ENCODE measurements at places on chromosomes 11 and 22. TPM values are rescaled to one million over a fixed set of nuclear protein-coding genes. Genes with fewer than 3 reads are reported as not detected.

DNA sequence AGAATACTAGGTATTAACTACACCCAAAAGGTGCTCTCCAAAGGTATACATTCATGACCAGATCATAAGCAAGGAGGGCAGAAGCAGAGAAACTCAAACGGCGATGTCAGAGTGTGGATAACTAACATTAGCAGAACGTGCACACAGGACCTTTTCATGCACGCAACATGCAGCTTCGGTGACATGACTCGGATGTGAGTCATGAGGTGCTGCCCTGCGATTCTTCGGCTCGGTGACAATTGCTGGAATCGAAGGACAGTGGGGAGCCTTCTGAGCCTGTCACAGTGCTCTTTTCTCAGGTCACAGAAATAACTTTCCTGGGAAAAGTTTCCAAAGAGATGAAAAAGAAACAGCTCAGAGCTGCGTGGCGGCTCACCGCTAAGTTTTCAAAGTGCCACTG, 418.5 kb upstream of the SYN3 start:
- no peaks in the 10 kb centered on the region for H3K27me3 ChIP-seq
- H3K4me1 ChIP-seq = peaks cover 37% of the 10 kb centered on the region
- no peak overlapping the region for H3K4me3 ChIP-seq
- DNase-seq = peak; percentile 19
- H3K27ac ChIP-seq = peak overlapping the region; percentile 30
- H3K36me3 ChIP-seq = no peaks in the 10 kb centered on the region

DNA sequence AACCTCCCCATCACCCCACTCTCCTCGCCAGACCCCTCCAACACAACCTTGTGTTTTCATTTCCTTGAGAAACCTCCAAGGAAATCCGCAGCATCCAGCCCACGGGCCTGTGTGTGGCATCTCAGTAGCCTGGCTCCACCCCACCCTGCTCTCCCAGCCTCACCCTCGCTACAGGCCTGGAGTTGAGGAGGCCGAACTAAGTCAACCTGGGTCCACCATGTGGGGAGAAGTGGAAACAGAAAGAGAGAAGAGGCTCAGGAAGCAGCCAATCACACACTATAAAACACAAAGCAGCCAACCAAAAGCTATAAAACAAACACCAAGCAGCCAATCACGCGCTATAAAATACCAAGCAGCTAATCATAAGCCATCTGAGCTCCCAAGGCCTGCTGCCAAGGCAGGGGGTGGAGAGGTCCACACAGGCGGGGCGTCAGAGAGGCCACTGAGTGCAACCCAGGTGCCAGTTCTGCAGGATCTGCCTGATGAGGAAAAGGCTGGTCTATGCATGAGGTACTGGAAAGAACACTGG, 72.0 kb downstream of the MICAL3 start:
- no peak overlapping the region for H3K4me3 ChIP-seq
- H3K4me1 ChIP-seq = peaks cover 40% of the 10 kb centered on the region
- no peak overlapping the region for H3K27ac ChIP-seq
- no peaks in the 10 kb centered on the region for H3K27me3 ChIP-seq
- no peak for DNase-seq
- H3K36me3 ChIP-seq = no peaks in the 10 kb centered on the region

DNA sequence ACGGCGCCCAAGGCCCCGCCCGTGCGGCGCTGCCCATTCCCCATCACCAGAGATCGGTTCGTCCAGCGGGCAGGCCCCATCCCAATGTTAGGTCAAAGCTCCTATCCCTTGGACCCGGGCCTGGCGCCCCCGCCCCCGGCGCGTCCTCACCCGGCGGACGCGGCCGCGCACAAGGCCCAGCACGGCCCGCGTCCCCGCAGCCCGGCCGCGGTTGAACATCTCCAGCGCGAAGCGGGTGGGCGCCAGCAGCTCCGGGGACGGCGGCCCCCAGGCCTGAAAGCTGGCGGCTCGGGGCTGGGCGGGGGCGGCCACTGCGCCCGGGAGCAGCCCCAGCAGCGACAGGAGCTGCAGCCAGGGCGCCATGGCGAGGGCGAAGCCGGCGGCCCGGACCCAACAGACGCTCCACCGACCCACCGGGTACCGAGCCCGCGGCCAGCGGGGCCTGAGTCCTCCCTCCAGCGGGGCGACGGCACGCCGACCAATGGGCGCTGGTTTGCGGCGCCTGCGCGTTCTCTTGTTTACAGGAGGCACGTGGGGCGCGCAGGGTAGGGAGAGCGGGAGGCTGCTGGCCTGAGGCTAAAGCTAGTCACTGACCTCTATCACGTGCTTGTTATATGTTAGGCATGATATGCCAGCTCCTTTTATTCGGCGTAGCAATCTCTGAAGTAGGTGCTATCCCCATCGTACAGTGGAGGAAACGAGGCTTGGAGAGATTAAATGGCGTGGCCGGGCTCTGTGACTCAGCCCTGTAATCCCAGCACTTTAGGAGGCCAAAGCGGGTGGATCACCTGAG, at the start of gene CTSF:
Gene CTSF, minus strand, starts transcription at position 483 of the 793 bp plus-strand sequence. Its CDS starts 120 bp downstream, at position 363.
- peak within 1 kb of the TSS; percentile 57 for H3K4me3 ChIP-seq
- H3K36me3 ChIP-seq = no peaks in the 10 kb centered on the region

DNA sequence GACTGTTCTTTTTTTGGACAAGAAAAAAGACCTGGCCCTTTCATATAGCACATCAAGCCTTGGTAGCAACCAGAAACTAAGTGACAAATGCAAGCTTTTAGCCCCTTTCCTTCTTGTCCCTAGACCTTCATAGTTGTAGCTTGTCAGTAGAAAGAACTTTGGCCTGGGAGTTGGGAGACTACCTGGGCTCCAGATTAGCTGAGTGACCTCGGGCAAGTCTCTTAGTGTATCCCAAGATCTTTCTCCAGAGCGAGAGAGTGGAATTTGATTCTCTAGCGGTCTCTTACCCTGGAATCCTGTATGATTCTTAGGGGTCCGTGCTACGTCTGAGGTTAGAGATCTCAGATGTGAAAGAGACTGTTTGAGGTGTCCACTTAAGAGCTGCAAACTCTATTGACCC, 59.0 kb downstream of the ZNRF3 start:
- no peaks in the 10 kb centered on the region for H3K27me3 ChIP-seq
- H3K4me1 ChIP-seq = peaks cover 10% of the 10 kb centered on the region

GRCh38 chr11:69450857-69451220, 30.6 kb upstream of the LINC01488 start:
- H3K4me1 ChIP-seq = peaks cover 20% of the 10 kb centered on the region
- no peaks in the 10 kb centered on the region for H3K36me3 ChIP-seq
- no peaks in the 10 kb centered on the region for H3K27me3 ChIP-seq
- H3K4me3 ChIP-seq = no peak overlapping the region
- H3K27ac ChIP-seq = peak overlapping the region; percentile 27
- no peak for DNase-seq

- H3K27ac ChIP-seq = peak overlapping the region; percentile 97
- peak overlapping the region; percentile 88 for H3K4me3 ChIP-seq
- H3K36me3 ChIP-seq = no peaks in the 10 kb centered on the region
- peak; percentile 74 for DNase-seq
Measured at GRCh38 chr11:64226507-64227051, 505 bp downstream of the NUDT22 start.

DNA sequence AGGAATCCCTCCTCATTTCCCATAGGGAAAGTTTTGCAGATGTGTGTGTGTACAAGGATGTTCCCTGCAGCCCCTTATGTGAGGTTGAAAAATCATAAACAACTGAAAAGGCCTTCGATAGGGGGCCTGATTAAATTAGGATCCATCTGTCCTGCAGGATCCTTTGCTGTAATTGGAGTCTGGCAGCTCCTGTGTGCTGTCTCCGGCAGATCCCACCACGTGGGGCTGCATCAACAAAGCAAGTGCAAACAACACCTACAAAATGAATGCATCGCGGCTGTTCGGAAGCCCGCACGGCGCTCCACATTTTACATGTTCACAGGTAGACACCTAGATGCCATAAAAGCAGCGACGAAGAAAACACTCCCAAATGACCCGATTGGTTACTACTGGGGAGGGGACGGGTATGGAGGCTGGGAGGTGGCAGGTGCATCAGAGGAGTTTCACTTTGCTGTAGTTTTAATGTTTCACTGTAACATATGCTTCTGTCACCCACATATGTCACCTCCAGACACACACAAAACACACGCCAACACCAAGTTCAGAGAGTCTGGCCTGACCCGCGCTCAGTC, 52.2 kb downstream of the NFAM1 start:
- DNase-seq = no peak
- H3K27me3 ChIP-seq = no peaks in the 10 kb centered on the region
- H3K4me1 ChIP-seq = no peaks in the 10 kb centered on the region
- H3K36me3 ChIP-seq = no peaks in the 10 kb centered on the region
- no peak overlapping the region for H3K4me3 ChIP-seq
- no peak overlapping the region for H3K27ac ChIP-seq

DNA sequence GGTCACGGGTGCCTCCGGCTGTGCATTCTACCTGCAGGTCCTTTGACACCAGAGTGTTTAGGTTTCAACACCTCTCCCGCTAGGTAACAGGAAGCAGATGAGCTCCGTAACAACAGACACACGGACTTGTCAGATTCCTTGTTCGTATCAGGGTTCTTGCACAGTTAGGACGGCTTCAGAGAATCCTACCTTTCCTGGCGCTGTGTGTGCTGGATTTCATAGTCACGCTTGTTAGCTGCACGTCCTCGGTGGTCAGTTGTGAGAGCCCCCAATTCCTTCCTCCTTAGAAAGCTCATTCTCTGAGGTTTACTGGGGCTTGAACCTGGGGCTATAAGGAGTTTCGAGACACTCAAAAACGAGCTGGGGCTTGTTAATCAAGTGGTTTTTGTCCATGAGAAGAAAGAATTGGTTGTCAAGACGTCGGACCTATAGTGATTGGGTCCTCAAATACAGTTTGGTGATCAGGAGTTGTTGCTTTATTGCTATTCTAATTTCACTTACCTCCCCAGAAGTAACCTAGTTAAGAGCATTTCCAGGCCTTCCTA, 664 bp downstream of the DDB2 start:
- H3K27ac ChIP-seq = peak overlapping the region; percentile 97
- no peak for DNase-seq
- H3K4me3 ChIP-seq = peak overlapping the region; percentile 89
- no peaks in the 10 kb centered on the region for H3K27me3 ChIP-seq
- no peaks in the 10 kb centered on the region for H3K36me3 ChIP-seq
- H3K4me1 ChIP-seq = peaks cover 14% of the 10 kb centered on the region

- no peaks in the 10 kb centered on the region for H3K27me3 ChIP-seq
- DNase-seq = no peak
- peaks cover 10% of the 10 kb centered on the region for H3K4me1 ChIP-seq
- no peak overlapping the region for H3K27ac ChIP-seq
- H3K4me3 ChIP-seq = no peak overlapping the region
Measured at GRCh38 chr11:118846181-118846935, 37.3 kb upstream of the CXCR5 start.

DNA sequence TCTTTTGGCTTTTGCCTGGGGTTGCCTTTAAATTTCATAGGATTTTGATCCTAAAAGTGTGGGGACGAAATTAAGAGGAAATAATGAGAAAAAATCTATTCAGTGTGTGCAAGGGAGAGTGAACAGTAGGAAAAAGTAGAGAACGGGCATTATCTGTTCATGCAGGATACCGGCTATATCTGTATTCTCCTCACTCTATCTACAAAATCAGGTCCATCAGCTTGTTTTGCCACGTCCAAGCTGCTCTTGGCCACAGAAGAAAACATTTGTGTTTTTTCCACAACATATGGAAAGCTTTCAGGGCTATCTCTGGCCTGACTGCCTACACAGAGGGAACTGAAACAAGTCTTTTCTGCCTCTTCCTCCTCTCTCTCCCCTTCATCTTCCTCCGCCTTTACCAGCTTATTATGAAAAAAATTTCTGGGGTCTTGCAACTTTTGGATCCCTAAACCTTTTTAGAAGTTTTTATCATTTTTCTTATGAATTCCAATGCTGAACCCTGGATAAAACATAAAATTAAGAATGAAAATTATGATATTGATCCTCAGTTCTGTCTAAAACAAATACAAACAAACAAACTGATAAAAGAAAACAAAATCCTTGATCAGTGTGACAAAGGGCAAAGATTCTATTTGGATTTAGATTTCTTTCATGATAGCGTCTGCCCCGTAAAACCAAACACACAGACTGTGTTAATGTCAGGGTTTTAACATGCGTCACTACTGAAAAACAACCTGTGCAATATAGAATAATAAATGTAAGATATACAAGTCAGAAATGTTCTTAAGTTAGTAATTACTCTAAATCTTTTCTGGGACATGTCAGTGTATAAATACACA, 219.7 kb downstream of the CNTN5 start:
- no peaks in the 10 kb centered on the region for H3K4me1 ChIP-seq
- H3K27ac ChIP-seq = no peak overlapping the region
- H3K27me3 ChIP-seq = no peaks in the 10 kb centered on the region

DNA sequence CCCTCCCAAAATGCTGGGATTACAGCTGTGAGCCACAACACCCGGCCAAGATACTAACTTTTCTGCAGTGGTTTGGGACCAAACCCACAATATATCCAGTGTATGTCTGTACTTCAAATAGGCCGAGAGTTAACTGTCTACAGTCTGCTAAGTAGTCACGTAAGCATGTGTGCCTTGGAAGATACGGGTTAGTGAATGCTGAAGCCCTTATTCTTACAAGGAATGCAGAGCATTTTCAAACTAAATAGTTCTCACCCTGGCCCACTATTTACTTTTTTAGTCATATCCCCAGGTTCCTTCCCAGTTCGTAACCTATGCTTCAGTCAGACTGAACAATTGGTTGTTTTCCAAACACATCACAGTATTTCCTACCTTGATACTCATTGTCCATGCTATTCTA, 176.0 kb downstream of the WNT11 start:
- no peak overlapping the region for H3K4me3 ChIP-seq
- H3K36me3 ChIP-seq = no peaks in the 10 kb centered on the region
- no peak overlapping the region for H3K27ac ChIP-seq

- H3K27ac ChIP-seq = peak overlapping the region; percentile 99
- H3K4me3 ChIP-seq = peak overlapping the region; percentile 47
- peak; percentile 92 for DNase-seq
- no peaks in the 10 kb centered on the region for H3K27me3 ChIP-seq
- H3K4me1 ChIP-seq = peaks cover 59% of the 10 kb centered on the region
Measured at GRCh38 chr11:47183031-47183856, 3.0 kb downstream of the PACSIN3 start.

Gene DCHS1
- 1.5 TPM for total RNA-seq

Gene KRTAP5-4
- total RNA-seq = not detected

Gene TRAPPC4
- 58.4 TPM for total RNA-seq

Gene KRTAP5-7
- not detected for total RNA-seq

Gene OR4C5
- total RNA-seq = not detected

Gene TMEM86A
- 3.6 TPM for total RNA-seq

All from gastrocnemius medialis (tissue), 4 donors.